ENCODE measurements at places on chromosomes 1 and 21.

GRCh38 chr1:200867018-200867811 is 5.6 kb upstream of the GPR25 start:
- no peak for DNase-seq

DNA sequence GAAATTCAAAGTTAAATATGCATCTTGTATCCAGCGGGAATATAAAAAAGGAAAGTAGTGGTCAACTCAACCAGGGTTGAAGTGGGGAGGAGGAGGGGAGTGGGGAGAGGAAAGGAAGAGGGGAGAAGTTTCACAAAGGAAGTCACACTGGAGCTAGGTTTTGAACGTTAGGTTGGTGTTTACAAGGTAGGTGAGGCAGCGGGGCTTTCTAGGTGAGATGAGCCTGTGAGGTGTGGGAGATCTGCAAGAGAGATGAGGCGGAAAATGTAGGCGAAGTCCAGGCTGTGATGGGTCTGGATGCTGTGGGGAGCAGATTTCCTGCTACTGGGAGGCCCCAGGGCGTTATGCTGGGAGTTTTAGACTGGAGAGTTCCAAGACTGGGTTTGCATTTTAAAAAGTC is 36.1 kb upstream of the IL20 start:
- no peak for DNase-seq

- DNase-seq, result no peak
Measured at GRCh38 chr1:180083164-180083563, 71.5 kb upstream of the QSOX1 start.

- no peak for DNase-seq
Measured at GRCh38 chr1:240099748-240100147, 8.1 kb downstream of the FMN2 start.

GRCh38 chr21:15406791-15407190 is 323.0 kb upstream of the USP25 start:
- DNase-seq, result no peak

DNA sequence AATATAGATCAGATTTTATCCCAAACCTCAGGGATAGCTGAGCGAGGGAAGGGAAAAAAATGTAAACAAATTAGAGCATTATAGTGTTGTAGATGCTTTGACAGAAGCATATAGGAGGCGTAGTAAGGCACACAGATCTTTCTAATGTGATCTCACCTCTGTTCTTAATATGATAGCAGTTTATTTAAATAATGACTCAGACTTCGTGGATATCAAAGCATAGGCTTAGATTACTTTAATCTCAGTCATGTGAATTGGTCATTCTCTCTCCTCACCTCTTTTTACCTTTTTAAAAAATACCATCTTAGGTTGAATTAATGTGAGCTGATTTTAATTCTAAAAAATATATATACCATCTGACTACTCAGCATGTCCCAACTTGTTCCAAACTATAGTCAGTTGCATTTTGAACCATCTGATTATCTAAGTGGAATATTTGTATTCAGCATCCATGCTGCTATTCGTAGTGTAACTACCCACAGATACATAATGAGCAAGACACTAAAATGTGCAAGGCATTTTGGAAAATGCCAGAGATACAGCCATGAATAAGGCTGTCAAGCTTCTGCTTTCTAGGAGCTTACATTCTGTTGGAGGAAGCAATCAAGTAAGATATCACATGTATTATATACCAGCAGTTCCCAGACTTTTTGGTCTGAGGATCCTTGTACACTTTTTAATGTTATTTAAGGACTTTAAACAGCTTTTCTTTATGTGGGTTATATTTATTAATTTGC is 76.7 kb downstream of the OSBPL9 start:
- no peak for DNase-seq

DNA sequence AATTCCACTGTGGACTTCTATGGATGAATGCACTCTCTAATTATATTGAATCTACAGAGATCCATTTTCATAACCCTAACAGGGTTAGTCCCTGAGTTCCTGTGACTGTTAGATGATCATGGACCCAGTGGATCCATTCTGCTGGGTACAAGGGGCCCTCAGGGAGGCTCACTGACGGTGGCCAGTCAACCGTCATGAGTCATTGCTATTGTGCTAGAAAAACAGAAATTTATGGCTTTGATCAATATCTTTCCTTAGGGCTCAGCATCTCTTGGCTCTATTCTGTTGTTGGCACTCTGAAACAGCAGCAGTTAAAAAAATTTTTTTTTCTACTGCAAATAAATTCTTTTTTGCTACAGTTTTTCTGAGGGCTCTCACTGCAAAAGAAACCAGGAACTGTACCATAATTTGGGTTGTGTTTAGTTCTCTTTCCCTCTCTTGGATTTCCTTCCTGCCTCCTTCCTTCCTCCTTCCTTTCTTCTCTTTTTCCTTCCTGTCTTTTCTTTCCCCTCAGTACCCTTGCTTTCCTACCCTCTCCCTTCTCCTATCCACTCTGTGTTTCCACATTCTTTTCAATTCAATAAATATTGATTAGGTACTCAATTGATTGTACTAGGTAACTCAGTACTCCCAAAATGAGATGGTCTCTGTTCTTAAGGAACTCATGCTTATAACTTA is 49.5 kb downstream of the UTP25 start:
- DNase-seq, result no peak

DNA sequence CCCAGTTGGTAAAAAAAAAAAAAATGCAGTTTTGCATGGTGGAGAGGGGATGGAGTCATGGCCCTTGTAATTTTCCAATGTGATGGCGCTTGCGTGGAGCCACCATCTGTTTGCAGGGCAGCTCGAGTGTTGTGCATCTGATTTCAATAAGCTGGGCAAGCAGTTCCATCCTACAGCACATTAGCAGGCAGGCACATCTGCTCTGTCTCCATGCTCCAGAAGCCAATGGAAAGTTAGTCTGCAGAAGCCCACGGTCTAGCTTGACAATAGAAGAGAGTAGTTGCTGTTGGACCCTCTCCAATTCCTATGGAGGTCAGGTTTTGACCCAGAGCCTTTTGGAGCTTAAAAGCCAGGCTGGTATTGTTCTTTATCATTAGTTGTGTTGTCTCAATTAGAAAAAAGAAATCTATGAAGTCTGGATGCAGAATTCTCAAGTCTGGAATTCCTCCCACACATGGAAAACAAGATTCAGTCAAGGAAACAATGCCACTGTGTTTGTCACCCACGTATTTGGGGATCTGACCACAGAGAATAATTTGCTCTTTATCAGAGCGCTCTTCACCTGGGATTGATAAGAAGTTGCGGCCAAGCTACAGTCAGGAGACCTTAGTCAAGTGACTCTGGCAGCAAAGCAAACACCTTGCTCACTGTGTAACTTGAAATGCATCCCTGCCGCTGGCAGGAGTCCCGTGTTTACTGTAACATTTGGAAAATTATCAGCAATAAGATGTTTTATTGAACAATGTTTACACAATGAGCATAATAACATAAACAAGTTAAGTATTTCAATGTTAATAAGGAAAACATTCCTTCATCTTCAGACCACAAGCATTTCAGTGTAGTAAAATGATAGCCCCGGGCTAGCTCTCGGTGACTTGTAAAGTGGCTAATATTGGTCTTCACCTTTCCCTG is 20.7 kb downstream of the NGF start:
- DNase-seq, result no peak

- DNase-seq, result no peak
Measured at GRCh38 chr1:31437433-31438037, 24.5 kb downstream of the SERINC2 start.

GRCh38 chr1:6292102-6292501 is 31.2 kb upstream of the GPR153 start:
- no peak for DNase-seq

- no peak for DNase-seq
Measured at GRCh38 chr1:152169366-152170025, 10.5 kb upstream of the RPTN start.

DNA sequence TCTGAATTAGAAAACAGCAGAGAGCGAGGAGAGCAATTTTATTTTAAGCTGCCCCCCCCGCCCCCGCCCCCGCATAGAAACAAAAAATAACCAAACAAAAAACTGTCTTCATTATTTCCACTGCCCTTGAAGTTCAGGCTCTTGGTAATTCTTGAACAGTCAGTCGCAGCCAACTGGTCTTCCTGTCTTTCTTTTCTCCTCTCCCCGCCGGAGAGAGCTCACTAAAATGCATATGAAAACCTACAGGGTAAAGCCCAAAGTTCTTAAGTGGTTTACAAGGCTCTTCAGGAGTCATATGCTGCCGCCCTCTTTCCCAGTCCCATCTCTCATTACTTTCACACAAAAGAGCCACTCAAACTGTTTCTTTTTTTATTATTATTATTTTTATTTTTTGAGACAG is 1.1 kb upstream of the ANKRD35 start:
- DNase-seq, result no peak

GRCh38 chr1:88175631-88176226 is 508.3 kb upstream of the PKN2 start:
- no peak for DNase-seq

GRCh38 chr1:26363549-26364448 is 8.8 kb downstream of the ZNF683 start:
- DNase-seq, result peak; percentile 81

- DNase-seq, result no peak
Measured at GRCh38 chr1:39646232-39647081, 7.0 kb upstream of the HEYL start.

GRCh38 chr1:30879126-30879786 is 29.3 kb downstream of the SDC3 start:
- DNase-seq, result no peak
